ENCODE measurements at places on chromosomes 7 and 10.

DNA sequence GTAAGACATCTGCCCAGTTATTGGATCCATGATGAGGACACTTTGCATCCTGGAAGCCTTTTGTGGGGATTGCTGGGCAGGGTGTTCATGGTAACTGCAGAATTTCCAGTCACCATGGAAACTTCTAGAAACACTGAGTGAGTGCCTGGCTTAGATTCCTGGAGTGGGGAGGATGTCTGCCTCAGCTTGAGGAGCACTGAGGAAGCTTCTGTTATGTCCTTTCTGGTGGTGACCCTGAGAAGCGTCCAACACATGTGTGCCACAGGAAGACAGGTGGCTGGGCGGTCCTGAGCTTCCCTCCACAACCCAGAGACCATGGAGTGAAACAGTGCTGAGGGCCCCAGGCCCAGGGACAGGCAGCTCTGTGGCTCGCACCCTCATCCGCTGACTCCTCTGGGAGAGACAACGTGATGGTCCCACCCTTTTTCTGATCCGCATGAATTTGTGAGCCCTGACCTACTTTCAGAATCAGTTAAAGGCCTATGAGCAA, 191.8 kb upstream of the CXCL12 start:
- DNase-seq = no peak

- no peak for DNase-seq
Measured at GRCh38 chr10:72956001-72956400, 1.4 kb upstream of the PLA2G12B start.

DNA sequence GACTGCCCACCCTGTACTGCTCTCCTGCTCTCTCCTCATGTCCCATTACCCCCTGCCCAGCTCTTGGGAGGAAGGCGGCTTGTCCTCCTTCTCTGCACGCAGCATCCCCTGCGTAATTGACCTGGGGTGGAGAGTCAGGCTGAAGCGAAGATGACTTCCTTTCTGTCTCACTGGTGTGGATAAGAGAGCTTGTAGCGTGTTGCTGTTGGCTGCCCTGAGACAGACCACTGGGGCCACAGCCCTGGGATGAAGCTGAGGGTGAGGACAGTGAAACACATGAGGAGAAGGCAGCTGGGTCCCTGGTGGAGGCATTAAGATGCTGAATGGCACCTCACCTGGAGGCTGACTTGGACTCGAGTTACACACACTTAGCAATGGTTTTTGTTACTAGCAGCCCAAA, 310.3 kb upstream of the ZNF32 start:
- DNase-seq = no peak

DNA sequence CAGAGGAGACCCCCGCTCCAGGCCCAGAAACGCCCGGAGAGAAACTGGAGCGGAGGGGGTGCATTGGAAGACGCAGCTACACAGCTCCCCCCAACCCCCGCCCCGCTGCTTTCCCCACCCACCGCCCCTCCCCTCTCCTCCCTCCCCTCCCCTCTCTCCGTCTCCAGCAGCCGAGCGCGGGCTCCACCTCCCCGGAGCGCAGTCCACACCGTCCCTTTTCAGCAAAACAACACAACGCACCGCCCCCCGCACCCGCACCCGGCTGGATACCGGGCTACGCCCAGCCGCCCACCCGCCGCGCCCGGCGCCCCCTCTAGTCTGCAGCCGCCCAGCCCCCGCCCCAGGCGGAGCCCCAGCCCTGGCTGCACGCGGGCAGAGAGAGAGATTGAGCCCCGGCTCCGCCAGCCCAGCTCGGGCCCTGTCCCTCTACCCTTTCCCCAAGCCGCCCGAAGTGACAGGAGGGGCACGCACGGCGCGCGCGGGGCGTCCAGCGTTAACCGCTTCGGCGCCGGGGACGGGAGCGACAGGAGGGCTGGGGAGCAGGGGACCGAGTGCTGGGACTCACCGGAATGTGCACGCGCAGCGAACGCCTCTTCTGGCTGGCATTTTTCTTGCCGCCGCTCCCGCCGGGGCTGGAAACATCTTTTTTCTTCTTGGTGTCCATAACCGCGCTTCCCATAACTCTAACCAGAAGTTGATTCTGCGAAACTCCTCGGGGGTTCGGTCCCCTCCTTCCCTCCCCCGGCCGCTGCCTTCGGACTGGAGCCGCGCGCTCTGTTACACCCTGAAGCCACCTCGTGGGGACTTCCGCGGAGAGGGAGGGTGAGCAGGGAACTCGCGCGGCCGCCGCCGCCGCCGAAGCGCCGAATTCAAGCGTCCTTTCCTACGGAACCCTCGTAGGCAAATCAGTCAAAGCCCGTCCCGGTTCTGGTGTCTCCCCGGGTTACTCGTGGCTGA, 695 bp downstream of the PRKAG2 start:
- DNase-seq = peak; percentile 42
